T47D (cell line): ENCODE measurements at places on chromosomes 2 and 18.

- peak; percentile 37 for DNase-seq
Observed at GRCh38 chr18:47898696-47899095, 31.8 kb downstream of the SMAD2 start.

- no peak for DNase-seq
Observed at GRCh38 chr2:178917555-178917954, 110.3 kb upstream of the TTN start.

GRCh38 chr2:238682536-238682935 lies 165.3 kb upstream of the TWIST2 start:
- no peak for DNase-seq

GRCh38 chr18:8188184-8188583 lies 421.1 kb upstream of the RAB12 start:
- DNase-seq = no peak

GRCh38 chr2:183113630-183114029 lies 10.6 kb upstream of the NUP35 start:
- DNase-seq = no peak

DNA sequence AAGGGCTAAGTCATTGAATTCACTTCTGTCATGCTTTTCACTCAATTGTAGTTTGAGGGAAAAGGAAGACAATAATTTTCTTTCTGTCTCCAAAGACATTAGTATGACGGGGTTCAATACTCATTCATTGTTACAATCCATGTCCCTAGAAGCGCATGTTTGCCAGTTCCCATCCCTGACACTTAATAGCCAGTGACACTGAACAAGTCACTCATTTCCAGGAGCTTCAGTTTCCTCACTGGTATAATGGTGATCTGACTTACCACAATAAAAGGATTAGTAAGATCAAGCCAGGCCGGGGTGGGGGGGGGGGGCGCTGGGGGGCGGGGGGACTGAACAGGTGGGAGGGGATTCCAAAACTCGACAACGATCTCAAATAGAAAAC lies 144.8 kb upstream of the MAP3K20 start:
- DNase-seq = no peak

DNA sequence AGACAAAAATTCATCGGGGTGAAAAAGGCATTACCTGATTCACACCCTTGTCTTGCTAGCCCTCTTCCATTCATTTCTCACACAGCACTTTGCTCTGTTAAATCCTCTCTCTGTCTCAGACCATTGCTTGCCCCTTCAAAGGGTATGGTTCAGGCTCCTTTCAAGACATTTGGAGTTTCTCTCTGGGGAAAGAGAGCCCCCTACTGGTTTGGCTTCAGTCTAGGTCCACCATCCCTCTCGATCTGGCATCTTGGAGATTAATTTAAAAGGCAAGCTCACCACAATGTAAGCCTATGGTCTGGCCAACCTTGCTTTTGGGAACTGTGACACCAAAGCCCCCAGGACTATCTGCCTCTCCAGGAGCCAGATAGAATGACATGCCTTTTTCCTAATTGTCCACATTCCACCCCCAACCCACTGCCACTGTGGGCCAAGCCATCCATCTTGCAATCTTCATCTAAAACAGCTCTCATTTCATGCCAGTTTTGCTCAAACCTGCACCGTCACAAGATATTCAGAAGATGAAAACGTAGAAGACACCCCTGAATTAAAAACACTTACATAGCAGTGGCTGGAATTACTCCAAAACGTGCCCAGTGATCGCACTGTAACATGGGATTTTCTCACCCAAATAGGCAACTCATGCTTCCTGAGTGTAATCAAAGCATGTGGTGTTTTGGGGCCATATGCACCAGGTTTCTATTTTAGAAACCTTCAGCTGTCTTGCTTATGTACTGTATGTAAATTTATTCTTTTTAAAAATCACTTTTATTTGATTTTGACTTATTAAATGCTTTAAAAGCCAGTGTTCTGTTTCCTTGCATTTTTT lies 93.9 kb downstream of the FARSB start:
- DNase-seq = peak; percentile 20

DNA sequence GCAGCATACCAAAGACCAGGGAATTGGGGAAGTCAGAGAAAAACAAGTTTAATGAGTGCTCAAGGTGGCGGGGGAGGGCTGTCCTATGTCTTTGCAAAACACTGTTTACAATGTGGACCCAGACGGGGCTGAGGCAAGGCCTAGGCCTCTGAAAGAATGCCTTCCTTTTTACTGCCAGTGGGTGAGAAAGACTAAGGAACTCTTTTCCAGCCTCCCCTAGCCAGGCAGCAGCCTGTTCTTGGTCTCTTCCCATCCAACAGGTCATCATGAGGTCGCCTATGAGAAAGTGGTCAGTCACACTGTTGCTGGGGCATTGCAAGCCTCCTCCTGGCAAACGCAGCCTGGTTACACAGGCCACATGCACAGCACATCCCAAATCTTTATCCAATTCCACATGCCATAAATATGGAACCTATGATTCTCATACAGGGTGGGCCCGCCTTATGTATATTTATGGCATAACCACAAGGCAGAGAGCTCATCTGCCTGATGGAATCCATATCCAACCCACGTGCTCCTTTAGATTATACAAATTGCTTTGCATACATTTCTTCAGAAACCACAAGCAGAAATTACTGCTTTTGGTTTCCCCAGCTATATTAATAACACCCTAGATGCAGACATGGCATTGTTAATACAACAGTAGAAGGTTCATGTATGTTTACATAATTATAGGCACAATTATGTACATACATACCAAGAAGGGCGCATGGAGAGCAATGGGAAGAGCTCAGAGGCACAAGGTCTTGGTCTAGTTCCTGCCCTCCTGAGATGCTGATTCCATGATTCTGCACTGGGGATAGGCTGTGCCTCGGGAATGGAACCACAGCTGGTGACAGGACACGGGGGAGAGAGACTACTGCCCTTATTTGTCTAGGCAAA lies 48.6 kb downstream of the NRP2 start:
- DNase-seq = no peak

DNA sequence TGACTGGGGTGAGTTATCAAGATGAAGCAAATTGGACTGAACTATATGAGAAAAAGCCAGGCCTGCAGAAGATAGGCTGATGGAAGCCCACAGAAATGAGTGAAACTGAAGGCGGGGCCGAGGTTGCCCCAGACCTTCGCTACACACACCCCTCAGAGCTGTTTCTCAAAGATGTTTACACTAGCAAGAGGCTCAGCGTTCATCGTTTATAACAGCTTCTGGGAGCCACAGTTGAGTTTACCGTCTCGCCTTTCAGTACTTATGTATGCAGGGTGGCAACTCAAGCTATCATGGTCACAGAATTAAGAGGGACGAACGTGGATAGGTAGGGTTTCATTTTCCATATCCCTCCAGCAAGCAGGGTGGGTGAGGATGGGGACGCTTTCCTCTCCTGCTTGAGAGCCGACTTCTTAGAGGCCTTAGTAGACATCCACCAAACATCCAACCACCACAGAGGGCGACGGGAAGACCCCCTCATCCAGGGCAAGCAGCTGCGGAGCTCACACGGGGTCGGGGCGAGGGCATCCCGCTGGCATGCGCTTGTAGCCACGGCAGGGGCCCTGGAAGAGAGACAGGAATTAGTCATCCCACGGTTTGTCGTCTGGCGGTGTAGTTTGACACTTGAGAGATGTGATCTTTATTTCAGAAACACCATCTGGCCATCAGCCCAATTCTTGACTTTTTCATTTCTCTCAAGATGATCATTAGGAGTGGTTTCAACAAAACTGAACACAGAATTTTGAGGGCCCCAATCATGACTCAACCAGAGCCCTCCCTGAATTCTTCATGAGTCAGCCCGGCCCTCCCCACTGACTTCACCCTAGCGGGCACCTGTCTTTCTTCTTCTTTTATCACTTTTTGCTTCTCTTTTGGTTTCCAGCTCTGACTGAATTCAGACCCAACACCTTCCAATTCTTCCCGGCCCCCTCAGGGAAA lies 109.1 kb upstream of the CTDP1 start:
- DNase-seq = no peak

- DNase-seq = no peak
Observed at GRCh38 chr2:26756337-26756736, 7.7 kb upstream of the SLC35F6 start.

DNA sequence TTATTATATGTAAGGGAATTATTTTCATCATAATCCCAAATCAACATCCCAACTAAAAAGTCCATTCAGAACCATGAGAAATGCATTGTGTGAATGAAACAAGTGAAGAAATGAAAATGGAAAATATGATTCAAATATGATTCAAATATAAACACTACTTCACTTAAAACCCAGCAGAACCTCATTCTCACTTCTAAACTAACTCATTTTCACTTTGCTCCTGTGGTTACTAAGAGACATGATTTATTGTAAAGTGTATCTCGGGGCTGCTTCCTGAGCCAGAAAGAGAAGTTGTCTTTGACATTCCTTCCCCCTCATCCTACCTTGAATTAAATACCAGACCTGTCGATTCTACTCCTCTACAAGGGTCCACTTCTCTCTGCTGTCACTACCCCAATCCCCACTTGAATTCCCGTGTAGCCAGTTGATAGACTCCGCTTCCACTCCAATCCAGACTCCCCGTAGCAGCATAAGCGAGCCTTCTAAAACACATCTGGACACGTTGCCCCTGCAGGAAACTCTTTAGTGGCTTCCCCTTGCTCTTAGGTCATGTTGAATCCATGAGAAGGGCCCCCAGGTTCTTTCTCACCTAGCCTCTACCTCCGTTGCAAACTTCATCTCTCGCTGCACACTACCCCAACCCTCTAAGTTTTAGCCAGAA lies 697.0 kb upstream of the ID2 start:
- no peak for DNase-seq

DNA sequence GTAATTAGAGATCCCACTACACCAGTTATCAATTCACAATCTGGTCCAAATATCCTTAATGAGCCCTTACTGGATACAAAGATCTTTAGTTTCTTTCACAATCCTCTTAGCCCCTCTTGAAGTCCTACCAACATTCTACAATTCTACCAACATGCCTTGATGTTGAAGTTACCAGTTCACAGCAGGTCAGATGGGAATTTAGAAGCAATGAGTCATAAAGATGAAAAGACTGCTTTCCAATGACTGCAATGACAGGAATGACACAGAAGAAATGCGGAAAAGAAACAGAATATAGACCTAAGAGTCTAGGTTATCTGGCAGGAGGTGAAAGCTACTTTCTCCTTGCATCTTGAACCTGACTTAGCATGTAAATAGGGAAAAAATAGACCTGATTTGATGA lies 24.5 kb downstream of the RTTN start:
- no peak for DNase-seq

DNA sequence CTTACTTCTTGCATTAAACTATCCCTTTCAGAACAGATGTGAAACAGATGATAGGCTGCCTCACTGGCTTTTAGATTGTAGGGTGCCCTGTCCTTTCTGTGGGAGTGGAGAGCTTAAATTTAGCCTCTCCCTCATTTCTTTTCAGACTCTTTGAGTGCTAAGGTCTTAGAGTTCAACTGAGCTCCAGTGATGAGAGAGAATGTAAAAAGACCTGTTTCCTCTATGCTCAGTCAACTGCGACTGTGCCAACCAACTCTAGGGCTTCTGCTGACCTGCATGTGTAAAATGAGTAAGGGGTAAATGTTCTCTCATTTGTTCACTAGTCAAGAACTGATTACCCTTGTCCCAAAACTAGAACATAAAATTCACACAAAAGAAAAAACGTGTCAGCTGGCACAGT lies 104.8 kb upstream of the TGFA start:
- DNase-seq = no peak

DNA sequence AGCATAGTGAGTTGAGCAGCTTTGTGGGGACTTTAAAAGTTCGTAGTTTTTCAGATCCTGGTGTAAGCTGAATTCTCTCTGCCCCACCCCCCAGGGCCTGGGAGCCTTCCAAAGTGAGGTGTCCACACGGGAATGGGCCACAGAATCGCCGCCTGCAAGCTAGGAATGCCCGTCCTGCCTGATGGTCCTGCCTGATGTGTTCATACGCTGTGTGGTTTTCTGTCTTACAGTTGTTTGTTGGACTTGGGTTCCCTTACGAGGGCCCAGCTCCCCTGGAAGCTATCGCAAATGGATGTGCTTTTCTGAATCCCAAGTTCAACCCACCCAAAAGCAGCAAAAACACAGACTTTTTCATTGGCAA lies 158.7 kb downstream of the MGAT5 start:
- no peak for DNase-seq

DNA sequence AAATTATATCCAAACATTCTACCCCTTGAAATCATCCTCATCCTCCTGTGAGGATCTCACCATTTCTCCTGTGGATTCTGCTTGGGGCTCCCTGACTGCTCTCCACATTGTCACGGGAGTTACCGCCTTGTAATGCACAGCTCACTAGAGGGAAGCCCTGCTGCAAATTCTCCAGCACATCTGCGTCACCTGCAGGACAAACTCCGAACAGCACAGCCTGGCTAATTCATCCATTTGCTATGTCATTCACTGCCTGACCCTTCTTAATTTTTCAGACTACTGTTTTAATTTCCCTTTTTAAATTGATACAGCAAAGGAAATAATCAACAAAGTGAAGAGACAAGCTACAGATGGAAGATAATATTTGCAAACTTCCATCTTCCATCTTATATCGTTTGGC lies 627.4 kb downstream of the FBXO15 start:
- no peak for DNase-seq

GRCh38 chr18:10690366-10690765 lies 164.5 kb downstream of the NAPG start:
- DNase-seq = no peak

GRCh38 chr2:23505218-23505983 lies 120.4 kb downstream of the KLHL29 start:
- DNase-seq = no peak

DNA sequence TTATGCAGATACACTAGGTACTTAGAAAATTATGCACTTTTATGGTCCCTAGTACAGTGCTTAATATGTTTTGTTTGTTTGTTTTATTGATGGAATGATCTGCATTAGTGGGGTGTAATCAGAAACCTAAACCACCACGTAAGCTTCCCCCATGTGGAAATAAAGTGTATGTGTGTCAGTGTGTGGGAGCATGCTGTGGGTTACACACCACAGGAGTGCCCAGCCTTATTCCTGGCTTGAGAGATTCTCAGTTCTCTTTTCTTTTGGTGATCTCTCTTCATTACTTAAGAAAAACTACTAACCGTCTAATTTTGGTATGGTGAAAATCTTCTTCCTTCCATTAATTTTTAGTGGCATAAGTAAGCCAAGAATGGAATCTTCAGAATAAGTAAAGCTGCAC lies 398.6 kb downstream of the DCDC2C start:
- no peak for DNase-seq

DNA sequence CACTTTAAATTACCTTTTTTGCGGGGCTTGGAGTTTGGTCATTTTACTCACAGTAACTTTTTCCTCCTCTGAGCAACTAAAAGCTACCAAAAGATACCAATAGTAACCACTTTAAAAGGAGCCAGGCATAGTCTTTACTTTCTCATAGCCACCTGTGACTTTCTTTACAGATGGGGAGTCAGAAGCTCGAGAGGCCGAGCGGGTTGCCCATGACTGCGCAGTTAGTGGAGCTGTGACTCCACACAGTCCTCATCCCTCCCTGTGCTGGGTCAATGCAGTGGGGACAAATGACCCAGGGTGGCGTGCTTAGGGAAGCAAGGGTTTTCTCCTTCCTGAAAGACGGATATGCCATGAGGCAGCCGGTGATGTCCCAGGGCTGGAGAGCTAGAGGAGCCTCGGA lies 11.9 kb downstream of the LCT start:
- DNase-seq = no peak

GRCh38 chr18:13446610-13447461 lies 228.3 kb downstream of the LDLRAD4 start:
- no peak for DNase-seq

- no peak for DNase-seq
Observed at GRCh38 chr2:175393851-175394250, 212.3 kb upstream of the ATP5MC3 start.
